Stimulated activated effector memory CD8-positive, alpha-beta T cell treated with anti-CD3 and anti-CD28 coated beads, Interleukin-12 subunit alpha, Interleukin-12 subunit beta, amount 100 ng/mL, for 72 hours (primary cell): ENCODE measurements at places on chromosomes 13 and 19.

- DNase-seq, result no peak
Observed at GRCh38 chr13:85441364-85441763, 357.9 kb downstream of the SLITRK6 start.

DNA sequence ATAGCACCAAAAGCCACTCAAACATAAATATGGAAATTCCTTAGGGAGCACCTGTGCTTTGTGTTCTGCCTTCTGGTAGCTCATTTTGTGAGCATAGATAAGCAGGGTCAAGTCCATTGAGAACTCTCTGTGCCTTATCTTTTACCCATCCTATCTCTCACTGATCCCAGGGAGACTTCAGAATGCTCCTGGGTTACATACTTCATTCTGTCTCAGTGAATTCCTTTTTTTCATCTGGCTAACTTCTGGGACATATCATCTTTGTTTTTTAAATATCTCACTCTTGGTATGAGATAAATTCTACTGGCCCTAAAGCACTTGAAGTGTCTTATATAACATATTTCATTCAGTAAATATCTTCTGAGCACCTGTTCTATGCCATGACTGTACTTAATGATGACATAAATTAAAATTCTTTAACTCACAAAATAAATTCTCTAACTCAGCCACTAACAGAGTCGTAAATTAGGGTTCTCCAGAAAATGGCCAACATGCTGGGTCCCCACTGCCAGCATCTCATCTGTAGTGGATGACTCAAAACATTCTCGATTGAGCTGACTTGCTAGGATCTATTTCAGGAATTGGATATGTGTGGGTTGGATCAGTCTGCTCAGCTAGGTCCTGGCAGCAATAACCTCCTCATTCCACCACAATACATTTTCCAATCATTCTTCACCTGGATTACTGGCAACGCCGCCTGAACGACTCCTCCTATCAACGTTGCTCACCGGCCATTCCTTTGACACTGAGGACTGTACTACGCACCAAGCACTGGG, 170.2 kb downstream of the FOXO1 start:
- DNase-seq, result no peak

GRCh38 chr13:65560936-65561335, 1669.2 kb downstream of the PCDH9 start:
- no peak for DNase-seq

GRCh38 chr19:16890461-16891184, 1.8 kb downstream of the F2RL3 start:
- no peak for DNase-seq

DNA sequence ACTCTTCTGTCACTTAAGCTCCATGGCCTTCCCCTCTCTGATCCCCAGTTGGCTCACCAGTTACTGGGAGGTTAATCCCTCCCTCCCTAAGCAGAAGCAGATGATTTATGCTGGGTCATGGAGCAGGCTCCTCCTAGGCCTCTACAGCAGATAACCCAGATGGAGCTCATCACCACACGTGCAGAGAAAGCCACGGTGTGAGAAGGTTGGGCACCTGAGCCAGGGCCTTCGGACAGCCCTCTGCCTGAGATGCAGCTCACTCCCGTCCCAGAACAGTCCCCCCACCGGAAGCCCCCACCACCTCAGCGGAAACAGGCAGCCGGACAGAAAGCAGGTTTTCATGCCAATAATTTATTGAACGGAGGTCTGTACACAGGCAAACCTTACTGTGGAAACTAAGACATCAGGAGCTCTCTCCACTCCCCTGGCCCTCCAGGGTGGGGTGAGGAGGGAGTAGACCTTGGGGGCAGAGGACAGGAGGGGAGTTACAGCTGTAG, 9.8 kb downstream of the ZNF526 start:
- no peak for DNase-seq

GRCh38 chr13:66407128-66407527, 823.0 kb downstream of the PCDH9 start:
- no peak for DNase-seq

DNA sequence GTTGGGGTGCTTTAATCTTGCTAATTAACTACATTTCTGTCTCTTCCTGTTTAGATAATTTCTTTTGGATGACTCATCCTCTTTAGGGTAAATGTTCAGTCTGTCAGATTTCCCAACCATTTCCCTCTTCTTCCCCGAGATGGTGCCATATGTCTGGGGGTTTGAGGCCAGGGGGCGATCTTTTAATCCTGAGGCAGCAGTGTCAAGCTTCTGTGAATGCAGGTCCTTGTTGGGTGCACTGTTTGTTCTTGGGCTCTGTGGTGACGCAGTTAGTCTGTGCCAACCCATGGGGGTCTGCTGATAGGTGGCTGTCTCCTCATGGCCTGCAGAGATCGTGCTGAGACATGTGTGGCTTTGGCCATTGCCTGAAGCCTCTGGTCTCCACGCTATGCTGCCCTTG, 420.4 kb downstream of the NDFIP2 start:
- DNase-seq, result no peak

GRCh38 chr13:96982672-96983071, 11.6 kb downstream of the OXGR1 start:
- DNase-seq, result no peak

DNA sequence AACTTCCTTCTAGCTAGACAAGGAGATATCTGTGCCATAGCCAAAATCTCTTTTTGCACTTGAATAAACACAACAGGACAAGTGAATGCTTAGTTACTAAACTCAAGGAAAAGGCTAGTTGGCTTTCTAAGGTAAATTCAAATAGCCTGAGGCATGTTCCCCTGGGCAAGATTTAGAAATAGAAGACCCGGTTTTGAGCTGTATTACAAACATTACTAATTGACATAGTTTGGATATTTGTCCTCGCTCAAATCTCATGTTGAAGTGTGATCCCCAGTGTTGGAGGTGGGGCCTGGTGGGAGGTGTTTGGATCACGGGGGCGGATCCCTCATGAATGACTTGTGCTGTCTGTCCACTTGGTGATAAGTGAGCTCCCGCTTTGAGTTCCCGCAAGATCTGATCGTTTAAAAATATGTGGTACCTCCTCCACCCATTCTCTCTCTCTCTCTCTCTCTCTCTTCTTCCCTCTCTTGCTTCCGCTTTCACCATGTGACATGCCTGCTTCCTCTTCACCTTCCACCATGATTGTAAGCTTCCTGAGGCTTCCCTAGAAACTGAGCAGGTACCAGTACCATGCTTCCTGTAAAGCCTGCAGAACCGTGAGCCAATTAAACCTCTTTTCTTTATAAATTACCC, 3.9 kb upstream of the KBTBD6 start:
- DNase-seq, result no peak

DNA sequence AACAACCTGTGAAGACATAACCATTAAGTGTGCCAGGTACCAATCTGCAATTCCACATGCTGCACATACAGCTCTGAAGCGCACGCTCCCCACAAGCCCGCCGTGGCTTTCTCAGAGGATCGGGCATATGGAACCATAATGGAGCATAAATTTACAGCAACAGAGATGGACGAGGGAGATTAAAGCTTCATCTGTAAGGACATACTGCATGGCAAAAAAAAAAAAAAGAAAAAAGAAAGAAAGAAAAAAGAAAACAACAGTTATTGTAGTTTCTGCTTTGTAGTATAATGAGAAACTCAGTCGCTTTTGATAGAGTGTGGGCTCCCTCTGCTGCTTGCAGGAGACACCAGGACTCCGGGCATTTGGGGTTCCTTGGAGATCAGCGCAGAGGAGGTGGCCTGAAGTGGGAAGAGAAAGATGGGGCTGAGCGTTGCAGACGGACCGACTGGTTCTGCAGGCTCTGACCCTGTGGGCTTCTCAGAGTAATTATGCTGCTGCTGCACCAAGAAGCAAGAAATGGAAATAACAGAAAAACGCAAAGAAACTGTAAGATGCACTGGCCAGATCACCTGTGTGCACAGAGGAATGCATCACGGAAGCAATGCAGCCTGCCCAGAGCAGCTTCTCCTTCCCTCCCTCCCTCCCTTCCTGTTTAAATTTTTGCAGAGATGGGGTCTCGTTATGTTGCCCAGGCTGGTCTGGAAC, 10.8 kb upstream of the PDCD5 start:
- DNase-seq, result no peak

GRCh38 chr13:77740097-77740735, 42.7 kb downstream of the SLAIN1 start:
- DNase-seq, result no peak

- no peak for DNase-seq
Observed at GRCh38 chr13:64992314-64992713, 2237.8 kb downstream of the PCDH9 start.

DNA sequence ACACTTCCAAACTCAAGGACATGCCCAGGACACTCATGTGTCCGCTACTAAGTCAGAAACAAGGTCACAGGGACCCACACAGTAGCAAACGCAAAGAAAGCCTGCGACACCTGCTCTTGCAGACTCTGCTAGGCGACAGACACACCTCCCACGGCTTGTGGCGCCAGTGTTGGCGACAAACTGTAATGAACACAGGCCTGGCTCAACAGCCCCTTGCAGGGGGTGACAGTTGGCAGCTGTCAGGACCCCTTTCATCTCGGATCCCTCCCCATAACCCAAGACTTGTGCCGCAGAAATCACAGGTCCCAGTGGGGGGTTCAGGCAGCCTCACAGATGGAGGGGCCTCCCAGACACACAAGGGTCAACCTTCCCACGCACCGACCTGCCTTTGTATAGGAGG, 364 bp downstream of the CKM start:
- no peak for DNase-seq

DNA sequence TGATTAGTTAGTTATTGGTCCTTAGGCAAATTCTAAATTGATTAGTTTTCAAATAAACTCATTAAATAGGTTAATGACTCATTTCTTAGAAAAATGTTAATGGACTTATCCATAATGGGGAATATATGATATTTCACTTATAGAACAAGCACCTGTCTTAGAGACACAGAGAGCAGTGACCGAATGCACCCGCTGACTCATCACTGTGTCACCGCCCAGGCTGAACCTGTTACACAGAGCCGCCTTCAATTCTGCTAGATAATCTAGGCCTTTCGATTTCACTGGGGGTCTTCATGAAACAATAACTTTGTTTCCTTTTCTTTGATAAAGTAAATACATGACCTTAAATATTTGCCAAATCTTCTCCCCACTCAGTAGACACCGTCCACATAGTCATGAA, 13.1 kb downstream of the IRS2 start:
- DNase-seq, result no peak

- DNase-seq, result no peak
Observed at GRCh38 chr13:43085545-43085944, 62.2 kb downstream of the DNAJC15 start.

DNA sequence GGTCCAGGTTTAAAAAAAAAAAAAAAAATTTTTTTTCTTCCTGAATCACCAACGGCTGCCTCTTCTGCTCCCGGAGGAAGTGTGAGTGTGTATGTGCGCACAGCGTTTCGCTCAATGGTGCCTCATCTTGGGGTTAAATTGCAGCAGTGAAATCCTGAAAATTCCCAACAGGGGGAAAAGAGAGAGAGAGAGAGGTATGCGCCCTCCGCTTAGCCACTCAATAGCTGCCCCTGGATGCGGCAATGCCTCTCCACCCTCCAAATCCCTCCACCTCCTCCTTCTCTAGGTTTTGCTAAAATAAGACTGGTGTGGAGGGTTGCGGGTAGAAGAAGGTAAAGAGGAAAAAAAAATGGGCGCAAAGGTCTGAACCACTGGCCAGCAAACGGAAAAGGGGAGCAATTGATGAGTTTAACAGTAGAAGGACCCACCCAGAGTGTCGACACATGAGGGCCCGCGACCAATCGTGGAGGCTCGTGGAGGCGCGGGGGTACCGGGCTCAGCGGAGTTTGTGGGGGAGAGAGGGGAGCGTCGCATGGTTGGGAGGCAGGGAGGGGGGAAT, 853 bp upstream of the CACNA1A start:
- no peak for DNase-seq
